ENCODE measurements at places on chromosomes 2 and 18. TPM values are rescaled to one million over a fixed set of nuclear protein-coding genes. Genes with fewer than 3 reads are reported as not detected.
A peak's percentile ranks its signal among the peaks of the same experiment; 100 is the strongest.

SIX2 gene
- total RNA-seq: not detected

DSG3 gene
- 124 TPM for total RNA-seq

PLCL1 gene
- total RNA-seq: 2.1 TPM

NAB1 gene
- 70.2 TPM for total RNA-seq

GCG gene
- not detected for total RNA-seq

CRYGD gene
- total RNA-seq: not detected

ACOXL gene
- total RNA-seq: not detected

CAPN14 gene
- 0.13 TPM for total RNA-seq

GRCh38 chr2:63786471-63786870 is 55.2 kb upstream of the UGP2 start:
- DNase-seq: no peak

- DNase-seq: no peak
Observed at GRCh38 chr2:180016937-180017336, 9.8 kb upstream of the CWC22 start.

- no peak for DNase-seq
Observed at GRCh38 chr2:78913257-78913656, 112.2 kb upstream of the REG3G start.

- DNase-seq: no peak
Observed at GRCh38 chr2:39647104-39647765, 18.5 kb upstream of the TMEM178A start.

DNA sequence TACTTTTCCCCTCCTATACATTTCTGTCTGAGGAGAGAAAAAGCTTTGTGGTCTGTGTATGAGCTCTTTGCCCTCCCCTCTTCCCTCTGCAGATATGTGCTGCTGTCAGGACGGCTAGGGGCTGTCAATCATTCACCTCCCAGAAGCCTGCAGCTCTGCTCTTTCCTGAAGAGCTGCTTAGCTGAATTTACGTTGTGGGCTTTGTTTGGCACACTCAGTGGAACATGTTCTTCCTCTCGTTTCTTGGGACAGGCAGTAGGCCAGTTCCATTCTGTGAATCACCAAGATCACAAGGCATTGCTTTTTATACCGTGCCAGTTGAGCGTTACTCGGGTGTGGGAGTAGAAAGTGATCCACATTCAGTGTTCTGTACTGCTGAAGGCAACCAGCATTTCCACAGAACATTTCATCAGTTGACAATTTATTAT is 136.7 kb downstream of the LAMA3 start:
- peak; percentile 91 for DNase-seq

- DNase-seq: no peak
Observed at GRCh38 chr2:182553483-182553882, 126.6 kb upstream of the PDE1A start.

GRCh38 chr2:162243294-162243693 is at the start of gene FAP:
Gene FAP, minus strand, starts transcription at chr2:162243445. Its CDS starts 118 bp downstream, at chr2:162243327.
- DNase-seq: no peak

DNA sequence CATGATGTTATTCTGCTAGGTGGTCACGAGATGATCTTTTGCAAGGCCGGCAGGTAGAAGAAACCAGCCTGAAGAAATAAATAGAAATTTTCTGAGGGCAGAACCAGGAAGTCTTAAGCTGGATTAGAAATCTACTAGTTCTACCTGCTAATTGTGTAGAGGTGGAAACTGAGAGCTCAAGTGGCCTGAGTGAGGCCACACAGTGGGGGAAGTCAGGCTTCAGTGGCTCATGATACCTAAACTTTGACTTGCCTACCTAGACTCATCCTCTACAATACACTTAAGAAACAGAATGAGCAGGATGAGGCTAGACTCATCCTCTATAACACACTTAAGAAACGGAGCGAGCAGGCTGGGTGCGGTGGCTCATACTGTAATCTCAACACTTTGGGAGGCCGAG is 134.9 kb upstream of the NDUFV2 start:
- no peak for DNase-seq

GRCh38 chr2:30098266-30099005 is 48.4 kb upstream of the YPEL5 start:
- DNase-seq: no peak
